ENCODE measurements at places on chromosomes 6 and 20. TPM values are rescaled to one million over a fixed set of nuclear protein-coding genes. Genes with fewer than 3 reads are reported as not detected.

LRRN4 gene
- 227 TPM for total RNA-seq

MTFR2 gene
- total RNA-seq, result 1.3 TPM

KCNQ2 gene
- 13.7 TPM for total RNA-seq

RBBP8NL gene
- not detected for total RNA-seq

FOXA2 gene
- not detected for total RNA-seq

SLC22A2 gene
- 0.18 TPM for total RNA-seq

Measured in cardiac muscle cell (in vitro differentiated cells and primary cell).